Colonic mucosa (tissue), 4 donors: ENCODE measurements at places on chromosomes 7 and 10. TPM values are rescaled to one million over a fixed set of nuclear protein-coding genes. Genes with fewer than 3 reads are reported as not detected.

- peak; percentile 17 for DNase-seq
These were observed 10.9 kb downstream of the AQP1 start for GRCh38 chr7:30922596-30922995.

GRCh38 chr7:2353936-2354185 lies 766 bp upstream of the EIF3B start:
- peak; percentile 91 for DNase-seq

The IQUB gene
- not detected for total RNA-seq

DNA sequence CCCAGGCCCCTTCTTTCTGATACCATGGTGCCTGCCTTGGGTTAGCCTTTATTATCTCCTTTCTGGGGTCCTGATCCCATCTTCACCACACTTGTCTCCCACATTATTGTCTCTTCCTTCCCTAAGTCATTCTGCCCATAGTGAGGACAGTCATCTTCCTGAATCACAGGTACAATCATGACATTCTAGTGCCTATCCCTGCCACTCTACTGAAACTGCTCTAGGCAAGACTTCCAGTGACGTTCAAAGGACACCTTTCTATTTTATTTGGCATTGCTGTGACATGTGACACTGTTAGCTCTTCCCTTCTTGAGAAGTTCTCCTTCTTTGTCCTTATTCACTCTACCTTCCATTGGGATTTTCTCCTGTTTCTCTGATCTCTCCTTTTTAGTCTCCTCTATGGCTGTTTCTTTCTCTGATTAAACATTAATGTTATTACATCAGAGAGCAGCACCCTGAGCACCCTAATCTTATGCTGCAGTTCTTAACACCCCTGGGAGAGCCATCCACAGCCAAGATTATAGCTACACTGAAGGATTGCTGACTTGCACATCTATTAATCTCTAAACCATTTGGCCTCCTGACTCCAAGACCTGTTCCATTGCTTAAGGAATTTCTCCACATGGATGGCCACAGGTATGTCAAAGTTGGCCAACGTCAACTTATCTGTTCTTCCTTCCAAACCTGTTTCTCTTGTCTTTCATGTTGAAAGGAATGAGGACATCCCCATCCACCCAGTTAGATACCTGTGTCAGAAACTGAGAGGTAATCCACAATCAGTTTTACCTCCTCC lies 10.9 kb downstream of the MACC1 start:
- DNase-seq, result no peak

The FRMD4A gene
- total RNA-seq, result 8.6 TPM

The PIK3AP1 gene
- total RNA-seq, result 10.9 TPM

GRCh38 chr7:6106140-6106904 lies 75.1 kb downstream of the ANKRD61 start:
- DNase-seq, result peak; percentile 43

DNA sequence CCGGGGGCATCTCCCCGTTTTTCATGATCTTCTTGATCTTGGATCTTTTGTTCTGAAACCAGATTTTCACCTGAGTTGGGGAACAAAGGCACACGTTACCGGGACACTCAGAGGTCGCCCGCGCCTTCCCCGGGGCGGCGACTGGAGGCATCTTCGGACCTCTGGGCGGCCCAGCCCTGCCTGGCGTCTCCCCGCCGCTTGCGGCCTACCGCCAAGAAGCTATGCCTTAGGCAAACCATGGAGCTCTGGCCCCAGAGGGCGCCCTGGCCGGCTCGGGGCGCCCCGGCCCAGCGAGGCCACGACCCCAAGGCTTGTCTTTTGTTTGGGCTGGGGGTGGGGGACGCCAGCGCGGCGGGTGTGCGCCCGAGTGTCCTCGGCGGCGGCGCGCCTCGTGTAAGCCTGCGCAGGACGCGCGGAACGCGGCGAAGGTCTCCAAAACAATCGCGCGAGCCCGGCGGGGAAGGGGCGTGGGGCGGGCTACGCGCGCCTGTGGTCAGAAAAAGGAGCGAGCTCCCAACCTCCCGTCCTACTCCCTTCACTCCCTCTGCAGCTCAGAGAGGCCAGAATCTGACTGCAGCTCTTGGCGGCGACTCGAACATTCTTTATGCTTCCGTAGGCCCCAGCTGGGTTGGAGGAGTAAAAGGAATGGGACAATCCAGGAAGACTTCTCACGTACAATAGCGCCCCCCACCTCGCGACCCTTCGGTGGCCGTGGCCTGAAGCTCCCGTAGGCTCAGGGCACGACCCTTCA lies 3.5 kb downstream of the DLX5 start:
- no peak for DNase-seq

- no peak for DNase-seq
These were observed 13.7 kb upstream of the TRA2A start for GRCh38 chr7:23545493-23545892.

- no peak for DNase-seq
These were observed 160.5 kb downstream of the GFRA1 start for GRCh38 chr10:116112232-116113231.
